ENCODE measurements at places on chromosomes 7 and 10.

- no peak for DNase-seq
Observed at GRCh38 chr7:55588976-55589604, 16.8 kb upstream of the VOPP1 start.

GRCh38 chr10:4850397-4850796, 24.4 kb downstream of the AKR1E2 start:
- DNase-seq, result no peak

- peak; percentile 59 for DNase-seq
Observed at GRCh38 chr10:123994417-123995081, 98.8 kb downstream of the CHST15 start.

DNA sequence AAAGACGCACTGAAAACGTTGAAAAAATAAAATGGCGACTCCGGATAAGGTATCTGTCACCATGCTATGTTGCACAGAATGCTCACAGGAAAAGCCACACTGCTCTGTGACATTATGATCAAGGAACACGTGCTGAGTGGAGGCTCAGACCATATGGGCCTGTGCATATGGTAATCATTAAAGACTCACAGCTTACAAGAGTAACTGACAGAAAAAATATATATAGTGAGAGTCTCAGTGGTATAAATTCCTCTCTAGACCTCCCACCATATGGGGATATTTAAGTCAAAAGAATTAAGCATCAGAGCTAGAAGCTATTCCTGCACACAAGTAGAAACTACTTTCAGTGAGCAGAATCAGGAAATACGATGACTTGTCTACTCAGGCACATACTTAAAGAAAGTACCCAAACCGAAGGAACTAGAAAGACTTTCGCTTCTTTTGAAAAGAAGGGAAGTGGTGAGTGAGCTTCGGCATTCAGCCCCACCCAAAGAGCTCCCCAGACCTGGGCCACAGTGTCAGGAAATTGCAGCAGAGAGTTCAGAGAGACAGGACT, 65.1 kb upstream of the MPP7 start:
- DNase-seq, result peak; percentile 90

GRCh38 chr7:149238051-149238450, 1.4 kb upstream of the ZNF212 start:
- no peak for DNase-seq

- DNase-seq, result no peak
Observed at GRCh38 chr10:132640326-132641125, 102.9 kb downstream of the INPP5A start.

DNA sequence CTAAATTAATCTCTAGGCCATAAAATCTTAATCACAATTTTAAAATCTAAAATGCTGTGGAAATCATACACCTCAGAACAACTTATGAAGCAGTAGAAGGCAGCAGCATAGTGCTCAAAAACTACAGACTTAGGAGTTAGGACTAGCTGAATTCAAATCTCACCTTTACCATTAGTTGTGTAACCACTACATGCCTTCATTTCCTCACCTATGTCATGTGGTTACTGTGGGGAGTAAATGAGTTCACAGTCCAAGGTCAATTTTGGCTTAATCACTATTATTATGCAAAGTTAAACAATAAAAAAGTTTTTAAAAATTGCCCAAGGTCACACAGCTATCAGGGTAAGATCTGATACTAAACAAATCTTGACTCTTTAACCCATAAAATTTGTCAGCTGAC, 37.0 kb downstream of the SNX13 start:
- DNase-seq, result no peak

- DNase-seq, result no peak
Observed at GRCh38 chr10:86526606-86527005, 5.0 kb upstream of the WAPL start.

DNA sequence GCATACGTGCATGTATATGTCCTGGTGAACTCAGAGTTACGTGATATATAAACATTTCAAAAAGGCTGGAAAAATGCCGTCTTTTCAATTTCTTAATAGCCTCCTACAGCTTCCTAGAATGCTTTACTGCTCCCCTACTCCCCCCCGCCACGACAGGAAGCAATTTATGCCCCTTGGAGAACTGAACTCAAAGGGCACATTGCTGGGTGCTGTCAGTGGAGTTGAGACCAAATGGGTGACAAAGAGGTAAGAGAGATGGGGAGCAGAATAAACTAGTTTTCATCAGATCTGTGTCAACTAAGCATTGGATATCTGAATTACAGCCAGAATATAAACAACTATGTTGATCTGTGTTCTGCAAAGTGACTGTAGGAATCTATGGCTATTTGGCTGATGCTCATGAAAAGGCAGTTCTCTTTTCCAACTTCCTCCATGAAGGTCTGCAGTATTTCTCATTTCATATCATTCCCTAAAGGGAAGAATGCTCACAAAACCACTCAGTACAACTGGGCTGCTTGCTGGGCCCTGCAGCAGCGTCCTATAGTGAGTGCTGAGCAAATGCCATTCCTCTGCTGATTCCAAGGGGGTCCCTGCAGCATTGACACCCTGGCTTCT, 171.3 kb upstream of the HPS1 start:
- no peak for DNase-seq

DNA sequence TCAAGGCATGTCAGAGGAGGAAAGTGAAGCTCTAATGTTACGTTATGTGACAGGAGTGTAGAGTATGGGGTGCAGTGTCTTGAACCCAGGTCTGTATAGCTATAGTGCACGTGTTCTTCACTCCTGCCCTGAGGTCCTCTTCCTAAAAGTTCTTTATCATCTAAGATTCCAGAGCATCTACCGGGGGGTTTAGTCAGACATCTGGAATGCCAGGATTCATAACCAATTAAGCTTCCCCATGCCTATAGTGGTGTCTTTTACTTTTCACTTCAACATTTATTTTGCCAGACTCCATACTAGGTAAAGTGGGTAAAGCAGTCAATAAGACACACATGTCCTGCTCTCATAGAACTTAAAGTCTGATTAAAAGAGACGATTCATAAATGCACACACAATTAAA, 22.4 kb downstream of the PPP1R3C start:
- DNase-seq, result no peak

GRCh38 chr7:157120181-157120580, 18.5 kb upstream of the UBE3C start:
- no peak for DNase-seq

DNA sequence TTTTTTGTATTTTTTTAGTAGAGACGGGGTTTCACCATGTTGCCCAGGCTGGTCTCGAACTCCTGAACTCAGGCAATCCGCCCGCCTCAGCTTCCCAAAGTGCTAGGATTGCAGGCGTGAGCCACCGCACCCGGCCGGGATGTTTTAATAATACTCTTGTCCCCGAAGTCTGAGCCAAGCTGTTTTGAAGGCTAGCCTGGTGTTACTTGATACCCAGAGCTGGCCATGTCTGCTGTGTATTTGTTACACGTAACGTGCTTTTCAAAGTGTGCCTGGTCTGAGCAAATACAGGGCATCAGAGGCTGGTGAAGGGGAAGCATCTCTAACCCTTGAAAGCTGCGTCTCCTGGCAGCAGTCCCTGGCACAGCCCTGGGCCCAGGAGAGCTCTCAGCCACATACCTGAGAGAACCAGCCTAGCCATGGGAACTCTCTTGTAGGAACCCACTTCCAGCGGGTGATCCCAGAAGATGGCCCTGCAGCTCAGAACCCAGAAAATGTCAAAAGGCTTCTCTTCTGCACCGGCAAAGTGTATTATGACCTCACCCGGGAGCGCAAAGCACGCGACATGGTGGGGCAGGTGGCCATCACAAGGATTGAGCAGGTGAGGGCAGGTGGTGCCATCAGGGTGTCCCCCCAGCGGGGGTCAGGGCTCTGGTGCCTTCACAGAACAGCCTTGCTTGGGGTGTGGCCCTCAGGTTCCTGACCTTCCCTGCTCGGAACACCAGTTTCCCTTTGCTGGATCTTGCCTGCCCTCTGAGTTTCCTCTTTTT, 41.7 kb upstream of the ZMIZ2 start:
- DNase-seq, result no peak

DNA sequence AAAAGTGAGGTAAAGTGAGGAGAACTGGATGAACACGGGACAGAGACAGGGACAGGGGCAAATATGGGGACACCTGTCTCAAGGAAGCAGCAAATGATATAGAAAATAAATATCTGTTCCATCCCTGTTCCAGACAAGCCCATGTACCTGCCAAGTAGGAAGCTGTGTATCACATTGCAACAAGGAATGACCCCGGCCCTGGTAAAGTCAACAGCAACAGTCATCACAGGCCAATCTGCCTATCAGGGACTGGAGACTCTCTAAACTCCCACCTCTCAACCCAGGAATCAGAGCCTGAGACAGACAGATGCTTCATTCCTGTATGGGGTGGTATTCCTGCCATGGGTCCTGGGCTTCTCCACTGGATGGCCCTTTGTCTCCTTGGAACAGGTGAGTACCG, 156.6 kb upstream of the PRSS1 start:
- no peak for DNase-seq

- DNase-seq, result no peak
Observed at GRCh38 chr7:108623220-108623619, 53.5 kb downstream of the DNAJB9 start.
